LNCaP clone FGC (cell line): ENCODE measurements at places on chromosomes 6 and 20.

DNA sequence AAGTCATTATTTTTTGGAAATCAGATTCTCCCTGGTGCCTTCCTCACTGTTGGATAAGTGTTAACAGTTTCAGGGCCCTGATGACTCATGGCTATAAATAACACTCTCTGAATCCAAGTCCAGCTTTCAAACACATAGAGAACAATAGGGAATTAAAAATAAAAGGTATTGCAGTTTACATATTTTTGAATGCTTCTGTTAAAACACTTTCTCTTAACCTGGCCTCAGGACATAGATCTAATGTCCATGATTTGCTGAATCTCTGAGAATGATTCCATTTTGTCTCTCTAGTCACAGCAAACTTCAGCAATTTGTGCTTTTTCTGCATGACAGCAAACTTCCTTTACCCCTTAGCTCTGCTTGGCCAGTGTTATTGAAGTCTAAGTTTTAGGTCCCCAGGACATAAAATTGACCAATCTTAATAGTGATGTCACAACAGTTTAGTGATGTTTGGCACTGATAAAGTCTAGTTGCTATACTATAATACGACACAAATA, 1192.4 kb upstream of the CITED2 start:
- no peak for DNase-seq

- no peak for DNase-seq
Measured at GRCh38 chr6:72931325-72931887, 293.9 kb downstream of the KHDC1L start.

GRCh38 chr20:36645998-36646397, at the start of gene SLA2:
TSS of gene SLA2 (minus strand) at chr20:36646196. CDS start at chr20:36641335, 4,861 bp downstream.
- no peak for DNase-seq

DNA sequence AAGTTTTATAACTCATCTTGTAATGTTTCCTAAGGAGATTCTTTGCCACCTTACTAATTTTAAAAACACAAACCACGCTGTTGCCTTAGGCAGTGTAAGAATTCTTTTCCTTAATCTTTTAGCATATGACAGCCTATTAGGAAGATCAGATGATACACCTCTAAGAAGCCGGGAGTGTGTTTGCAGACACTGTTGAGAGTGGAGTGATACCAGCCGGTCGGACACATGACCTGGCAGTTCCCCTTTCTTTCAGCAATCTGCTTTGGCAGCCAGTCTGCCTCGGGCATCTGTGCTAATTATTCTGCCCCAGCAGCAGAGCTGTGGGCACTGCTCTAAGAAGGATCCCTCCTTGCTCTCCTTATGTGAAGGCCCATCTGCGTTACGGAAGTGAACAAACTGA, 50.9 kb downstream of the PLCB4 start:
- peak; percentile 76 for DNase-seq

DNA sequence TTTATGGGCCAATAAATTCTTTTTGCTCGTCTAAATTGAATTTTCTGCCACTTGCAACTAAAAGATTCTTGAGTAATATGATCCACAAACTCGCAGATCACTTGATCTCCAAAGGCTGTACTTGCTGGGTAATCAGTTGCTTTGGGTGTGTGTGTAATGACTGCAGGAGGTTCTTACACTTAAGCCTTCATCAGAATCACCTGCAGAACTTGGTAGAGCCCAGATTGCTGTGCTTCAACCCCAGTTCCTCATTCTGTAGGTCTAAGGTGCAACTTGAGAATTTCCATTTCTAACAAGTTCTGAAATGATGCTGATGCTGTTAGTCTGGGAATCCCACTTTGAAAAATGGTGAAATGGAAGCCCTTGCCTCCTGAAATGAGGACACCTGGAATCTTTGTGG, 12.9 kb upstream of the FKBP1A start:
- DNase-seq: no peak

DNA sequence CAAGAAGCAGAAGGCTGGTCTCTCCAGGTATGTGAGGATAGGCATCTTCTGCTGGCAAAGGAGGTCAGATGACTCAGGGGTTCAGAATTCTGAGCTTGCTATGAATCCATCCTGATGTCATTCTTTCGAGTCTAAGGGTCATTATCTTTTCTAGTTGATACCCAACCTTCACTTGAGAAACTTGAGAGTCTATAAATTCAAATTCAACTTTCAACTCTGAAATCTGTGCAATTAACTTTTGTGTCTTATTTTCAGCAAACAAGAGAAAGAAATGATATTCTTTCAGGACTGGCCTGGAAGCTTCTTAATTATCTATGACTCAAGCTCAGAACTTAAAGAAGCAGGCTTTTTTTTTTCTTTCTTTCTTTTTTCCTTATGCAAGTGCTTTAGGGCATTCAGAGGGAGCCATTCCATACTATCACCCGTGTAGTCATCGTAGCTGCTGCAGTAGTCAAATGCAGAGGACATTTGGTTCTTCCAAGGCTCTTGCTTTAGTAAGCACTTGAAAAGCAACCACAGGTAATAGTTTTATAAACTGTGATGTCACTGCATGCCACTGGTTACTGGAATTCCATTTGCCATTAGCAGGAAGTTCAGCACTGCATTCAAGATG, 93.0 kb downstream of the ADTRP start:
- DNase-seq: no peak

GRCh38 chr20:39574061-39574460, 611.9 kb downstream of the DHX35 start:
- no peak for DNase-seq

DNA sequence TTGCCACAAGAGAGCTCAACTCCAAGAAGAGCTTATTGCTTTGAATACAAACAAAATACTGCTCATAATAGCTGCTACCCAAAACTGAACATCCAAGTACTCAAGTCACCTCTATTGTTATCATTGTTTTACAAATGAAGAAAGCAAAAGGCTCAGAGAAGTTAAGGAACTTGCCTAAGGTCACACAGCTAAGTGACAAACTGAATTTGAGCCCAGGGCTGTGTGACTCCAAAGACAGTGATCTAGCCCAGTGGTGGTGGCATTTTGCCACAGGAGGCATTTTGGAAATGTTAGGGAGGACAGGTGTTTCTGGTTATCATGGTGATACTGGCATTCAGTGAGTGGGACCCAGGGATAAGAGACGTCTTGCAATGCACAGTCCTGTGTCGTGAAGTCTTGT, 79.5 kb downstream of the KCNB1 start:
- DNase-seq: no peak

DNA sequence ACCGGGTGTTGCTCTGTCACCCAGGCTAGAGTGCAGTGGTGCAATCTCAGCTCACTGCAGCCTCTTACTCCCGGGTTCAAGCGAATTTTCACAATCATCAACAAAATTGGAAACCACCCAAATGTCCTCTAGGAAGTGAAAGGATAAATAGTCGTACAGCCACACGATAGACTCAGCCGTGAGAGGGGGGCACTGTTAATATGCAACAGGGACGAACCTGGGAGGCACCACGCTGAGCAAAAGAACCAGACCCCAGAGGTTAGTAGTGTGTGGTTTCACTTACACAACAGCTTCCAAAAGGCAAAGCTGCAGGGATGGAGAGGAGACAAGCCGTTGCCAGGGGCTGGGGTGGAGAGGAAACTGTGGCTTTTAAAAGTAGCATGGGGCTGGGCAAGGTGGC, 30.1 kb upstream of the NTSR1 start:
- no peak for DNase-seq

GRCh38 chr20:57653910-57654309, 33.7 kb upstream of the ZBP1 start:
- DNase-seq: no peak

DNA sequence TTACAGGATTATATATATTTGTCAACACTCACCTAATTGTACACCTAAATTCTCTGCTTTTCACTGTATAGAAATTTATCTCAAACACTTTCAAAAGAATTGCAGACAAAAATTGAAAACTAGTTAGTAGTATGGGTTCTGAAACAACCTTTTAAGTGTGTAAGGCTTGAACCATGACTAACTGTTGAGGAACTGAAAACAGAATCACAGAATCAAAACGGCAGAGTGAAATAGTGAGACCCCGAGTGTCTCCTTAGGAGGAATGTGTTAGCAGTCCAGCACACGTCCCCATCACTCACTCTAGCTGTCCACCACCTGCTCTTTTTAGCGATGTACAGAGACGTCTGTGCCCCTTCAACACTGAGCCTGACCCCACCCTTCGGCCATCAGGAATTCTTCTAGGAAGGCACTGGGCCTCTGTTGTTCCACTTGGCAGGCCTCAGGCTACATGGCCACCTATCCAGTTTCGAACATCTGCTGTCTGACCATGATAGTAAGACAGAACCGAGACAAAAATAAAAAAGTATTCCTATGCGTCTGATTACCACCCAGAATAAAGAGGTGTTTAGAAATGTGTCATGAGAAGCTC, 227.4 kb downstream of the C6orf118 start:
- DNase-seq: no peak
